ENCODE measurements at places on chromosomes 13 and 19. TPM values are rescaled to one million over a fixed set of nuclear protein-coding genes. Genes with fewer than 3 reads are reported as not detected.

The ZNF726 gene
- total RNA-seq: 0.15 TPM

The FGF21 gene
- not detected for total RNA-seq

- no peak for DNase-seq
These were observed 419.2 kb downstream of the OLFM4 start for GRCh38 chr13:53447863-53448262.

The MTUS2 gene
- total RNA-seq: not detected

- DNase-seq: no peak
These were observed 35.8 kb downstream of the VSTM2B start for GRCh38 chr19:29561601-29562000.

- no peak for DNase-seq
These were observed 92.5 kb downstream of the PTPRS start for GRCh38 chr19:5247957-5248705.

- peak; percentile 38 for DNase-seq
These were observed 396.9 kb upstream of the SLITRK5 start for GRCh38 chr13:87274209-87274819.

The CEACAM7 gene
- not detected for total RNA-seq

DNA sequence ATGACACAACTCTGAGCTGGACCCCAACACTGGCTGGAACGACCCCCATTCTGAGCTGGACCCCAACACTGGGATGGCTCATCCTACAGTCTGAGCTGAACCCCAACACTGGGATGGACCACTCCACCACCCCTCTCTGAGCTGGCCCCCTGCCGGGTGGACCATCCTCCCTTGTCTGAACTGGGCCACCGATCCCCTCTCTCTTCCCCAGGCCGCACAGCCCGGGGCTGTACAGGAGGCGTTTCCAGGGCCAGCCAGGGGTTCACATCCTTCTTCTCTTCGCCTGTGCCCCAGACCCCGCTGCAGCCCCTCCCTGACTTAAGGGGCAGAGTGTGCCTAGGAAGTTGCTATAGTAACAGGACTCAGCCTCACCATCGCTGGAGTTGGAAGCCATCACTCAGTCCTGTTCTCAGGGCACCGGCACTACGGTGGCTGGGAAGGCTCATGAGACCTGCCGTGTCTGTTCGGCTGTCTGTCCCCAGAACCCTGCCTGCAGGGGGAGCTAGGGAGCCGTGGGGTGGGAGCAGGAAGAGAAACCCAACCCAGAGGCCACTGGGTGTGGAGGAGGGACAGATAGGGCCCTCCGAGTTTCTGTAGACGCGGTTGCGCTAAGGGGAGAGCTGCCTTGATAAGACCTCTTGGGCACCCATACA lies 3.7 kb downstream of the PRKACA start:
- no peak for DNase-seq

- no peak for DNase-seq
These were observed at the start of gene HS6ST3 for GRCh38 chr13:96089749-96090239. HS6ST3 (plus strand) TSS chr13:96090107.

GRCh38 chr19:46860846-46861690 lies at the start of gene ARHGAP35:
ARHGAP35 (plus strand) TSS chr19:46860997; CDS start chr19:46918676, 57,679 bp downstream.
- DNase-seq: peak; percentile 78

DNA sequence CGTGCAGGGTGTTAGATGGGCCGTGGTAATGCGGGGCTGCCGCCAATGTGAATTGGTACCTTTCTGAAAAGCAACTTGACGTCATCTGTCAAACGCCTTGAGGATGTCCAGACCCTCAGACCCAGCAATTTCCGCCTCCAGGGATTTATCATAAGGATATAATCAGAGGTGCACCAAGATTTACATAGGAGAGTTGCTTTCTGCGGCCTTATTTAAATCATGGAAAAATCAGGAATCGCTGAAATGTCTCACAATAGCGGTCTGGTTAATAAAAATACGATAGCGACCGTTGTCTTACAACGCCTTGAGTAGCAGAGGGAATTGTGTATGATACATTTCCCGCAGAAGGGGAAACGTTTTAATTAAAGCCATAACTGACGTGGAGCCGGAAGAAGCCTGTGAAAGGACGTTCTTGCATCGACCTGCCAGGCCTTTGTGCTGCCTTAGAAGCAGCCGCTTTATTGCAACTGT lies 32.3 kb upstream of the NDUFS7 start:
- no peak for DNase-seq

The FXYD7 gene
- not detected for total RNA-seq

GRCh38 chr13:33125821-33126570 lies 109.8 kb downstream of the KL start:
- peak; percentile 39 for DNase-seq

The SIGLEC11 gene
- total RNA-seq: not detected

GRCh38 chr13:39956036-39956435 lies 300.6 kb downstream of the COG6 start:
- no peak for DNase-seq

GRCh38 chr19:10503002-10503789 lies at the start of gene KEAP1:
KEAP1 (minus strand) TSS chr19:10503356; CDS start chr19:10500033, 3,323 bp downstream.
- no peak for DNase-seq

The C1QTNF9 gene
- not detected for total RNA-seq

The SOHLH2 gene
- total RNA-seq: 0.64 TPM

The RXFP2 gene
- total RNA-seq: 0.06 TPM

GRCh38 chr13:30338331-30338851 lies 31.0 kb upstream of the KATNAL1 start:
- no peak for DNase-seq

- no peak for DNase-seq
These were observed 506 bp upstream of the GAS6 start for GRCh38 chr13:113864273-113864890.

The ZNF665 gene
- total RNA-seq: not detected

The CGB3 gene
- total RNA-seq: not detected
